Activated naive CD4-positive, alpha-beta T cell treated with anti-CD3 and anti-CD28 coated beads for 36 hours (primary cell): ENCODE measurements at places on chromosomes 4 and X. TPM values are rescaled to one million over a fixed set of nuclear protein-coding genes. Genes with fewer than 3 reads are reported as not detected.

The GSPT2 gene
- total RNA-seq, result 7.2 TPM

The GPR101 gene
- 0.14 TPM for total RNA-seq

The CDS1 gene
- 0.17 TPM for total RNA-seq

The VSIG4 gene
- not detected for total RNA-seq

The ETDB gene
- not detected for total RNA-seq

The BTK gene
- total RNA-seq, result 0.47 TPM

The TASL gene
- 1.1 TPM for total RNA-seq

The KIT gene
- not detected for total RNA-seq

The PCDH11X gene
- not detected for total RNA-seq

The PTTG2 gene
- total RNA-seq, result not detected

The CHRDL1 gene
- not detected for total RNA-seq

The FAM47C gene
- not detected for total RNA-seq

The GK gene
- total RNA-seq, result 90.3 TPM

The CT45A7 gene
- not detected for total RNA-seq

The ZDHHC15 gene
- total RNA-seq, result 0.17 TPM
